ENCODE measurements at places on chromosomes 7 and 10.
A peak's percentile ranks its signal among the peaks of the same experiment; 100 is the strongest.

- peak; percentile 60 for DNase-seq
These were observed 661 bp downstream of the HECTD2 start for GRCh38 chr10:91410638-91411371.

GRCh38 chr10:99161165-99161564 is 74.5 kb downstream of the HPSE2 start:
- no peak for DNase-seq

GRCh38 chr10:62217683-62218082 is 51.0 kb downstream of the RTKN2 start:
- DNase-seq = no peak

GRCh38 chr7:15753887-15754579 is 67.5 kb upstream of the MEOX2 start:
- no peak for DNase-seq

All from suppressor macrophage treated with lipopolysaccharide for 4 hours (primary cell).